ENCODE measurements at places on chromosomes 13 and 19. TPM values are rescaled to one million over a fixed set of nuclear protein-coding genes. Genes with fewer than 3 reads are reported as not detected.

Gene CKAP2
- total RNA-seq, result 18.2 TPM

DNA sequence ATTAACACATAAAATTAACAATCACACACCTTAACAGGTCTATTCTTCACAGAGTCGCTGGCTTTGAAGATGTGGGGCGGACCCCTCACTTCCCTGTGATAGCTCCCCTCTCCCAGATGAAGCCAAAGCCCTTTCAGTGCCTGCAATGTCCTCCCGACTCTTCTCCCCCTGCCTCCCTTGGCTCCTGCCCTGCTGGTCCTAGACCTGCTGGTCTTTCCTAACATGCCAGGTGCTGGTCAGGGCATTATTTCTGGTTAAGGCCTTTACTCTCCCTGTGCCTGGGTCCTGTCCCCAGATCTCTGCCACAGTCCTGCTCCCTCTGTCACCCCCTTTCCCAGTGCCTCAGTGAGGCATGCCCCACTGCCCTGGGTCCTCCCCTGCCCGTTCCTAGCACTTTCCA lies 12.2 kb downstream of the ERICH6B start:
- no peak overlapping the region for H3K4me3 ChIP-seq
- no peak overlapping the region for H3K27ac ChIP-seq
- H3K4me1 ChIP-seq, result no peaks in the 10 kb centered on the region
- no peaks in the 10 kb centered on the region for H3K36me3 ChIP-seq
- H3K27me3 ChIP-seq, result no peaks in the 10 kb centered on the region

DNA sequence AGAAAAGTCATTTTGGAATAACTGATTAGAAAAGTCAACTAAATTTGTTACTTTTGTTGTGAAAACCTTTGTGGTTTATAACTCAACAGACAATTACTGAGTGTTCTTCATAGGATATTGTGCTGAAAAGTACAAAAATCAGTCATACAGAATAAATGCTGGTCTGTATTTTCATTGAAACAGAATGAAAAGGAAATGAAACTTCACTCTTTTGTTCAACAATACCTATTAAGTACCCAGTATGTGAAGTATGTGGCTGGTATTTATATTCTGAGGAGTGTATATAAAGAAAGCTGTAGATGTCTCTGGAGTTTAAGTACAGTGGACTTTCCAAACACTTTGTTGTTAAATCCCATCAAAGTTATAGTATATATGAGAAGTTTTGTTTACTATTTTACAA lies 828.4 kb upstream of the ATXN8OS start:
- no peaks in the 10 kb centered on the region for H3K4me1 ChIP-seq
- no peak overlapping the region for H3K27ac ChIP-seq
- H3K4me3 ChIP-seq, result no peak overlapping the region
- H3K27me3 ChIP-seq, result no peaks in the 10 kb centered on the region
- no peak for DNase-seq

DNA sequence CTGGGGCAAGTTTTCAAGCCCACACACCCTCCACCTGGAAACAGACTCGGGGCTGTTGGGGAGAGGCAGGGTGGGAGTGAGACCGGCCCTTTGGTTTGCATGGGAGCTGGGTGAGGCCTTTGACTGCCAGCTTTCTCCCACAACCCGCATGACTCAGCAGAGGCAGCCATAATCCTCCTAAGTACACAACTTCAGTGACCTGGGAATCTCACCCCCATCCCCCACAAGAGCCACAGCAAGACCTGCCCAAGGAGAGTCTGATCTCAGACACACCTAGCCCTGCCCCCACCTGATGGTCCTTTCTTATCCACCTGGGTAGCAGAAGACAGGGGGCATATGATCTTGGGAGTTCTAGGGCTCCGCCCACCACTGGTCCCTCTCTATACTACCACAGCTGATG lies 1615.4 kb downstream of the EFNB2 start:
- H3K27me3 ChIP-seq, result no peaks in the 10 kb centered on the region
- H3K27ac ChIP-seq, result no peak overlapping the region
- no peak for DNase-seq
- no peak overlapping the region for H3K4me3 ChIP-seq
- no peaks in the 10 kb centered on the region for H3K4me1 ChIP-seq

GRCh38 chr13:90547272-90547790 lies 800.2 kb upstream of the MIR17HG start:
- H3K4me1 ChIP-seq, result no peaks in the 10 kb centered on the region
- H3K27ac ChIP-seq, result no peak overlapping the region
- H3K36me3 ChIP-seq, result no peaks in the 10 kb centered on the region
- no peaks in the 10 kb centered on the region for H3K27me3 ChIP-seq
- H3K4me3 ChIP-seq, result no peak overlapping the region

DNA sequence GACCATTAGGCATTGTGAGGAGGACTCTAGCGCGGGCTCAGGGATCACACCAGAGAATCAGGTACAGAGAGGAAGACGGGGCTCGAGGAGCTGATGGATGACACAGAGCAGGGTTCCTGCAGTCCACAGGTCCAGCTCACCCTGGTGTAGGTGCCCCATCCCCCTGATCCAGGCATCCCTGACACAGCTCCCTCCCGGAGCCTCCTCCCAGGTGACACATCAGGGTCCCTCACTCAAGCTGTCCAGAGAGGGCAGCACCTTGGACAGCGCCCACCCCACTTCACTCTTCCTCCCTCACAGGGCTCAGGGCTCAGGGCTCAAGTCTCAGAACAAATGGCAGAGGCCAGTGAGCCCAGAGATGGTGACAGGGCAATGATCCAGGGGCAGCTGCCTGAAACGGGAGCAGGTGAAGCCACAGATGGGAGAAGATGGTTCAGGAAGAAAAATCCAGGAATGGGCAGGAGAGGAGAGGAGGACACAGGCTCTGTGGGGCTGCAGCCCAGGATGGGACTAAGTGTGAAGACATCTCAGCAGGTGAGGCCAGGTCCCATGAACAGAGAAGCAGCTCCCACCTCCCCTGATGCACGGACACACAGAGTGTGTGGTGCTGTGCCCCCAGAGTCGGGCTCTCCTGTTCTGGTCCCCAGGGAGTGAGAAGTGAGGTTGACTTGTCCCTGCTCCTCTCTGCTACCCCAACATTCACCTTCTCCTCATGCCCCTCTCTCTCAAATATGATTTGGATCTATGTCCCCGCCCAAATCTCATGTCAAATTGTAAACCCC lies 2.8 kb upstream of the CEACAM5 start:
- H3K36me3 ChIP-seq, result no peaks in the 10 kb centered on the region
- peaks cover 5% of the 10 kb centered on the region for H3K27me3 ChIP-seq
- no peak overlapping the region for H3K27ac ChIP-seq

Gene FCER2
- total RNA-seq, result not detected

GRCh38 chr19:57786286-57786685 lies 16.8 kb downstream of the ZNF586 start:
- H3K4me3 ChIP-seq, result no peak overlapping the region
- no peak overlapping the region for H3K27ac ChIP-seq
- H3K27me3 ChIP-seq, result no peaks in the 10 kb centered on the region
- no peak for DNase-seq
- no peaks in the 10 kb centered on the region for H3K4me1 ChIP-seq

Measured in CD4-positive, alpha-beta memory T cell (primary cell).